ENCODE measurements at places on chromosomes 5 and 9. TPM values are rescaled to one million over a fixed set of nuclear protein-coding genes. Genes with fewer than 3 reads are reported as not detected.

The DNM1 gene
- total RNA-seq = 276 TPM

The FOXD4L4 gene
- total RNA-seq = 0.20 TPM

The RGS7BP gene
- total RNA-seq = 0.27 TPM

The CNTFR gene
- 170 TPM for total RNA-seq

The NR4A3 gene
- total RNA-seq = 4.1 TPM

The SPATA31A3 gene
- total RNA-seq = not detected

The SEMA6A gene
- total RNA-seq = 424 TPM

The PCDHGA4 gene
- 8.2 TPM for total RNA-seq

The AIF1L gene
- 16.7 TPM for total RNA-seq

The CDC25C gene
- total RNA-seq = 3.2 TPM

The COL5A1 gene
- 28.9 TPM for total RNA-seq

The KCNV2 gene
- not detected for total RNA-seq

The KIF27 gene
- total RNA-seq = 4.2 TPM

The MLANA gene
- not detected for total RNA-seq

The SURF6 gene
- 15.0 TPM for total RNA-seq

The ECSCR gene
- total RNA-seq = not detected

The STKLD1 gene
- total RNA-seq = 2.6 TPM

The OR1J1 gene
- total RNA-seq = not detected

The PTPN3 gene
- total RNA-seq = 1.6 TPM

The IL5 gene
- not detected for total RNA-seq

The TRAF1 gene
- total RNA-seq = 1.6 TPM

The KLHL3 gene
- 5.7 TPM for total RNA-seq

The LCN10 gene
- not detected for total RNA-seq

Measured in glutamatergic neuron (in vitro differentiated cells).